ENCODE measurements at places on chromosomes 3 and 15.

- DNase-seq: peak; percentile 4
Measured at GRCh38 chr3:126245811-126246727, 65.7 kb upstream of the ALDH1L1 start.

DNA sequence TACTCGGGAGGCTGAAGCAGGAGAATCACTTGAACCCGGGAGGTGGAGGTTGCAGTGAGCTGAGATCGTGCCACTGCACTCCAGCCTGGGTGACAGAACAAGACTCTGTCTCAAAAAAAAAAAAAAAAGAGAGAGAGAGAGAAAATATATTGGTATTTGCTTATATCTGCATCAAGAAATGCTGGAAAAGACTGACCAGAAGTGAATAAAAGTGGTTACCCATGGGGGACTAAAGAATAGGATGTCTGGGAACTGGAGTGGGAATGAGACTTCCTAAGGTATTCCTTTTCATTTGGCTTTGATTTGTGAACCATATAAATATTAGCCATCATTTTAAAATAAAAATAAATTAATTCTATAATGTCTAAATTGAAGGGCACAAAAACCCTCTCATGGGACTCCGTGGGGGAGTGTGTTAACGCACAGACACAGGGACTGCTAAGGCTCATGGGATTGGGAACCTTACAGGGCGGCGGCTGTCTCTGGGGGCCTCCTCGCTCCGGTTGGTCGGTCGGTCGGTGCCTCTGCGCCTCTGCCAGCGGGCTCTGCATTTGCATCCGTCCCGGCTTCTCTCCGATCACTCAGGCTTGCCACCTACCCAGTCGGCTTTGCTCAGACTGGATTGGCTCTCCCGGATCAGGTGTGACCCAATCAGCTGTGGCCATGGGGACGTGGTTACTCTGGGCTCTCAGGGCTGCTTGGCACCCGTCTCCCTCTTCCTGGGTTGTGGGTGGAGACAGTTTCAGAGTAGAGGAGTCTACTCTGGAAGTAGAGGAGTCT, 12.7 kb upstream of the TSPAN3 start:
- DNase-seq: peak; percentile 57

DNA sequence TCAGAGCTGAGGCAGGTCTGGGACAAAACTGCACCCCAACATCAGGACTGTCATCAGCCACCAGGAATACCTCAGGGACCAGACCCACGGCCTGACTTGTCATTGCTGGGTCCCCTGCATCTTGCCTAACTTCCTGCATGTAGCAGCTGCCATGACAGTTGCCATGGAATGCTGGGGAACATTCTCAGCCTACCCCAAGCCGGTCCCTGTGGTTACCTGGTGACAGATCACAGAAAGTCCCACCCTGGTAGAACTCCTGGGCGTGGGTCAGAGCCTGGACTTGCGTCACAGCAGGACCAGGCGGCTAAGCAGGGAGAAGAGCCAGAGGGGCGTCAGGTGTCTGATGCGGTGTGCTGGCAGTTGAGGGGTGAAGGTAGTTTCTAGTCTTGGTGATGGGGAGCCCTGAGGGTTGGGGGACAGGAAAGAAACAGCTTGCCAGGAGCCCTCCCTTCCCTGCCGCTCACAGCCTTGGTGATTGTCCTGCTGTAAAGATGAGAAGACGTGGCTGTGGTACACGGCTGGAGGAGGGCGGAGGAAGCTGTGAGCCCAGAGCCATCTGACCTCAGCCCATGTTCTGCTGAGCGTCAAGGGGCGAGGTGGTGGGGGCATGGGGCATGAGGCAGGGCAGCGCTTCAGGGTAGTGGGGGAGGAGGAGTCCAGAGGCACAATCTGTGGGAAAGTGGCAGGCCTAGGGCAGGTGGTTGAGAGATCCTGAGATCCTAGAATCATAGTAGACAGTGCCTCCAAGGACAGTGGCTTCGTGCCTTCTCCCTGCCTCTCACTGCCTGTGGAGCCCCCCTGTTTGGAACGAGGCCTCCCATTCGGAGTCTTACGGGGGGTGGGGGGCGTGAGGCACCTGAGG, 5.4 kb downstream of the H1-8 start:
- DNase-seq: no peak

GRCh38 chr3:128590948-128591347, 59.7 kb downstream of the RPN1 start:
- DNase-seq: no peak

DNA sequence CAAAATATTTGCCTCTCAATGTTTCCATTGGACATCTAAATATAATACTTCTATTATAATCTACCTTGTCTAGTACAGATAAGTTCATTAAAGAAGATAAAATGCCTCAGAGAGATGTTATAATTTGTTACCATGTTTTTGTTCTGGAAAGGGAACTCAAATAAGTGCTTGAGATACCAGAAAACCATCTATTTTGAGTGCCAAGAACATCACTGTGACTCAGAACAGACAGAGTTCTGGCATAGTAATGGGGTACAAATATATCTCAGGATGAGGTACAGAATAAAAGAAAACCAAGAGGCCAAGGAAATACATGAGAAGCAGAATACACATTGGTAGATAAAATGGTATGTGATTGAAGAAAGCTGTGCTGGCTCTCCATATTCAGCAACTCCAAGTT, 58.9 kb downstream of the IMPG2 start:
- DNase-seq: no peak

GRCh38 chr3:16112910-16113504, 61.5 kb upstream of the GALNT15 start:
- DNase-seq: no peak

DNA sequence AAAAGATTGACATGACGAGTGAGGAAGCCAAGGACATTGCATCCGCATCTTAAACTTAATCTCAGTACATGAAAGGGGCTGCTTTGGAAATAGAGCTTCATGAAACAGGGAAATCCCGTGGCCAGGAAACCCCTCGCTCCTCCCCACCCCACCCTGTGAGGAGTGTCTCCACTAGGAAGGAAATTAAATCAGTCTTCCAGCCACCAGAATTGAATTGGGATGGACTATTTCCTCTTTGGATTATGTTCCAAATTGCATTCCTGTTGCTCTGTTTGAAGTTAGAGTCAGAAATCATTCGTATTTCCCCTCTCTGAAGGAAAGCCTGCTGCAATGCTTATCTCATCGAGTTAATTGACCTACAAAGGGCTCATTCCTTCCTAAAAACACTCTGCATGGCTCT, 35.8 kb downstream of the CLDN11 start:
- no peak for DNase-seq

- no peak for DNase-seq
Measured at GRCh38 chr15:73946795-73947370, 20.6 kb downstream of the LOXL1 start.

- DNase-seq: no peak
Measured at GRCh38 chr3:40237889-40238571, 71.5 kb upstream of the EIF1B start.

GRCh38 chr3:181541414-181541813, 170.3 kb upstream of the SOX2 start:
- no peak for DNase-seq

DNA sequence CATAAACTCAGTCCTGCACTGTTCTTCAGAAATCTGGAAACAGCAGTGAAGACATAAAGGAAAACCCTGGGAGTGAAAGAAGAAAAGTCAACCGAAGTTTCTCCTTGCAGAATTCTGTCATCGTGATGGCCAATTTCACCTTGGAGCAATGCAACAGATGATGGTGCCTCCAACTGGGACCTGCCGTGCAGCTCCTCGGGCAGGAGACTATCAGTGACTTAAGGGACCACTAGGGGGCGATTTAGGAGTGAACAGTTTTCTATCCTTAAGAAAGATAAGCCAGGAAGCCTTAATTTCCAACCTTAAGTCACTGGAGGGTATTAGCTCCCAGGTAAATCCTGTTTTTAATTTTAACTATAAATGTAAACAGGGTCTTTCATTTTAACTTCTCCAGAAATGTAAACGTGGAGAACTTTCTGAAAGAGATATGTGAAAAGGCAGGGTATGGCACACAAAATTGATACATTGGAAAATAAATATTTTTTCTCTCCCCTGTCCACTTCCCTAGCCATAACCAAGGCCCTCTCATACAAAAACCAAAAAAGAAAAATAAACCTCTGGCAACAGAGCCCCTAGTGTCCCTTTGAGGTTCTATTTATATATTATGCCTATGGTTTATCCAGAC, 116.3 kb downstream of the PDZRN3 start:
- DNase-seq: peak; percentile 24

- DNase-seq: no peak
Measured at GRCh38 chr3:182716114-182716688, 77.1 kb upstream of the ATP11B start.

- DNase-seq: no peak
Measured at GRCh38 chr15:62359416-62359815, 194.3 kb upstream of the C2CD4B start.

- DNase-seq: no peak
Measured at GRCh38 chr3:126442094-126442855, 33.4 kb downstream of the ZXDC start.

DNA sequence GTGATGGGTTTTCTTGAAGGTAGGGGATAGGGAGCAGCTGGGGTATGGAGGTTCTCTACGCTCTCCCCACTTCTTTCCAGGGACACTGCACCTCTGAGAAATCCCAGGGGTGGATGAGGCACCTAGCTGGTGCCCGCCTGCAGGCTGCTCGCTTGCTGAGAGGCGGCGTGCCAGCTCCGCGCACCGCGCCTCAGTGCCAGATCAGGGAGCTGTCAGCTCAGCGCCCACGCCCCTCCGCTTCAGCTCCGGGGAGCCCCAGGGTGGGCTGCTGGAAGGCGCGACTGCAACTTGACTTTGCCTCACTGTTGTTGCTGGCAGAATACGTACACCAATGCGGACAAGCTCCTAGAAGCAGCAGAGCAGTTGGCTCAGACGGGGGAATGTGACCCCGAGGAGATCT, 345.7 kb upstream of the UMPS start:
- no peak for DNase-seq

GRCh38 chr3:27559835-27560234, 75.7 kb upstream of the SLC4A7 start:
- no peak for DNase-seq

GRCh38 chr3:46917257-46917656, 39.7 kb downstream of the PTH1R start:
- DNase-seq: no peak

DNA sequence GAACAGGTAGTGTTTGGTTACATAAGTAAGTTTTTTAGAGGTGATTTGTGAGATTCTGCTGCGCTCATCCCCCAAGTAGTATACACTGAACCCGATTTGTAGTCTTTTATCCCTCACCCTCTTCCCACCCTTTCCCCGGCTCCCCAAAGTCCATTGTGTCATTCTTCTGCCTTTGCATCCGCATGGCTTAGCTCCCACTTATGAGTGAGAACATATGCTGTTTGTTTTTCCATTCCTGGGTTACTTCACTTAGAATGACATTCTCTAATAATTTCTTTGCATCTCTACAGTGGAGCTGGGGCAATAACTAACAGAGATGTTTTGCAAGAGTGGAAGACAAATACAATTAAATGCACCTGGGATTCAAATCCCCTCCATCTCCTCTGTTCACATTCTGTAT, 93.2 kb downstream of the TP63 start:
- no peak for DNase-seq

- DNase-seq: no peak
Measured at GRCh38 chr3:60186359-60186758, 1064.9 kb downstream of the FHIT start.

GRCh38 chr3:10454907-10455544, 50.4 kb downstream of the ATP2B2 start:
- no peak for DNase-seq

GRCh38 chr3:197014942-197015575, 14.6 kb downstream of the MELTF start:
- no peak for DNase-seq

GRCh38 chr15:67809441-67809840, 15.9 kb upstream of the SKOR1 start:
- DNase-seq: no peak

GRCh38 chr15:52466134-52466701, 62.5 kb downstream of the MYO5A start:
- DNase-seq: peak; percentile 32

DNA sequence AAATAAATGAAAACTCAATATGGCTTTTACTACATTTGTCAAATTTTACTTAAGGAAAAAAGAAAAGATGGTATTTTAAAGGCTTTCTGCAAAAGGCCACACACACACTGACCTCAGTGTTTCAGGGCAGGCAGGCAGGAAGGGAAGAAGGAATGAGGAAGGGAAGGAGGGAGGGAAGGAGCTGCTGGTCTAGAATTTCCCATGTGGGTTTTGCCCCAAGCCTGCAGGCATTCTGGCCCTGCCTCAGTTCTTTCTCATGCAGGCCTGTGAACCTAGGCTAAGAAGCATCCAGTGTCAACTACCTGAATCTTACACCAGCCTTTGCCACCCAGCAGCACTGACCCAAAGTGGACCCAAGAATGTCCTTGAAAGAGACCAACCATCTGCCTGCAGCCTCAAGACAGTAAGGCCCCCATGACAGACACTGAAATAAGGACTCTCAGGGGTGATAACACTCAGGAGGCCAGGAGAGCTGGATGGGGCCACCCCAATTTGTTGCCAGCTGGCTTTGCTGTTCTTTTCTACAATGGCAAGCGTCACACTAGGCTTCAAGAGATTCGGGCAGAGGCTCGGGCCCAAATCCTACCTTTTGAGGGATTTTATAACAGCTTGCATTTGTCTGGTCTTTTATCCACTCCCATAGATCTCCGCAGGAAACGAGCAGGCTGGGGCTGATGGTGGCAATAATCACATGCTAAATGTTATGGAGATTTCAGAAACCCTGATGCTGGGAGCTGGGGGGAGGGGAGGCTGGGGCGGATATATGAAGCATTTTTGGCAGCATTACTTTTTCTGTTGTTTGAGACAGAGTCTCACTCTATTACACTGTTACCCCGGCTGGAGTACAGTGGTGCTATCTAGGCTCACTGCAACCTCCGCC, 51.4 kb downstream of the XXYLT1 start:
- DNase-seq: no peak

DNA sequence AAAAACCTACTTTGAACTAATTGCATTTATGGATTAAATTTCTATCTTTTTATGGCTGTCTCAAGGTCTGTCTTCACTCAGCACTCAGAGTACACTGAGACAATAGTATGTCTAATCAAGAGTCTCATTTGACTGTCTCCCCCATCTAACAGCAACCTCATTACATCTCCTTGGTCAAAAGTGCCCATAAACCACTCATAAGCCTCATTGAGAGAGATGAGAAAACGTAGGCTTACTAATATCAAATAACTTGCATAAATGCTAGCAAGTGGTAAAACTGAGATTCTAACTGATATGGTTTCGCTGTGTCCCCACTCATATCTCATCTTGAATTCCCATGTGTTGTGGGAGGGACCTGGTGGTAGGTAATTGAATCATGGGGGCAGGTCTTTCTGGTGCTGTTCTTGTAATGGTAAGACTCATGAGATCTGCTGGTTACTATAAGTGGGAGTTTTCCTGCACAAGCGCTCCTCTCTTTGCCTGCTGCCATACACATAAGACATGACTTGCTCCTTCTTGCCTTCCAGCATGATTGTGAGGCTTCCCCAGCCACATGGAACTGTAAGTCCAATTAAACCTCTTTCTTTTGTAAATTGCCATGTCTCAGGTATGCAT, 113.9 kb downstream of the TFDP2 start:
- no peak for DNase-seq

- DNase-seq: no peak
Measured at GRCh38 chr15:41919954-41920538, 26.2 kb upstream of the SPTBN5 start.

GRCh38 chr3:15955968-15956367, 158.2 kb upstream of the ANKRD28 start:
- DNase-seq: no peak

Data from CD4-positive, alpha-beta T cell treated with Interleukin-2 at 100 ng/mL for 4 hours (primary cell).